ENCODE measurements at places on chromosomes 11 and 22. TPM values are rescaled to one million over a fixed set of nuclear protein-coding genes. Genes with fewer than 3 reads are reported as not detected.

- H3K27ac ChIP-seq, result no peak overlapping the region
- DNase-seq, result no peak
- H3K27me3 ChIP-seq, result no peaks in the 10 kb centered on the region
- H3K4me3 ChIP-seq, result no peak overlapping the region
- H3K36me3 ChIP-seq, result no peaks in the 10 kb centered on the region
- H3K4me1 ChIP-seq, result no peaks in the 10 kb centered on the region
Measured at GRCh38 chr11:46309814-46310259, 32.4 kb downstream of the CREB3L1 start.

- no peak overlapping the region for H3K4me3 ChIP-seq
- H3K27ac ChIP-seq, result no peak overlapping the region
- H3K36me3 ChIP-seq, result no peaks in the 10 kb centered on the region
- no peak for DNase-seq
- no peaks in the 10 kb centered on the region for H3K4me1 ChIP-seq
Measured at GRCh38 chr22:43541462-43542407, 129.9 kb downstream of the MPPED1 start.

DNA sequence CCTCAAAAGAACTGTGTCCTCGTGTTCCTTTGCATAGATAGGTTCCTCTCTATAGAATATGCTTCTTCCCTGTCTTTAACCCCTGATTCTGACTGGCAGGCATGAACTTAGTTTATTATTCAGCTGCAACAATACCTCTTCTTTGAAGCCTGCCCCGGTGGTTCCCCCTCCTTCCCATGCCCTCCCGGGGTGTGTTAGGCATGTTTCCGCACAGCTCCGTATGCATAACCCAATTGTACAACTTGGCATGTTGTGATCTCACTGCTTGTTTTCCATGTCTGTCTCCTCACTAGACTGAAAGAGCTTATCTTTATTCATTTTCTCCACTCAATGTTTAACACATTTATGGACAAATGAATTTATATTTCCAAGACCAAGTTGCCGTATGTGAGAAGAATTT, 72.6 kb downstream of the DEPDC5 start:
- H3K4me1 ChIP-seq, result no peaks in the 10 kb centered on the region
- no peak overlapping the region for H3K4me3 ChIP-seq
- DNase-seq, result no peak
- no peaks in the 10 kb centered on the region for H3K36me3 ChIP-seq
- no peaks in the 10 kb centered on the region for H3K27me3 ChIP-seq
- H3K27ac ChIP-seq, result no peak overlapping the region

DNA sequence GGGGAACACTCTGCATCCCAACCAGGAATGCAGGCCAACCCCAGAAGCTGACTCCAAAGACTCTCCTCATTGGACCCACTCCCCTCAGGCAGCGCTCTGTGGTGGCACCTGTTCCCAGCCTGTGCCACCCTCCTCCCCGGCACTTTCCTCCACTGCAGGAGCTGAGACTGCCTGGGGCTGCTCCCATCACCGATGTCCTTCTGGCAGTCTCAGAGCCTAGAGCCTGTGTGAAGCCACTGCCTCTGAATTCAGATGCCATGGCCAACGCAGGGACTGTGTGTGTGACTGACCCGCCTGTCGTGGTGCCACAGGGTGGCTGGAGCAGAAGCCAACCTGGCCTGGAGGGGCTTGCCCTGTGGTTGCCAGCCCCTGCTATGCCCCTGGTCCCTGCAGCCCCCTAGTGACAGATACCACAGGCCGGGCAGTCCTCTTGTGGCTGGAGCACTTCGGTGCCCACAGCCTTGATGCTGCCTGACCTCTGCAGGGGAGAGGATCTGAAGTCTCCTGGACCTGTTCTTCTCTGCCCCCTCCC, 43.2 kb downstream of the TBX1 start:
- no peaks in the 10 kb centered on the region for H3K27me3 ChIP-seq
- no peak for DNase-seq
- H3K36me3 ChIP-seq, result no peaks in the 10 kb centered on the region
- H3K4me1 ChIP-seq, result peaks cover 10% of the 10 kb centered on the region
- no peak overlapping the region for H3K27ac ChIP-seq

- H3K27me3 ChIP-seq, result no peaks in the 10 kb centered on the region
- no peak for DNase-seq
- H3K4me3 ChIP-seq, result no peak overlapping the region
- H3K27ac ChIP-seq, result no peak overlapping the region
- no peaks in the 10 kb centered on the region for H3K4me1 ChIP-seq
Measured at GRCh38 chr11:92929246-92929645, 40.2 kb upstream of the MTNR1B start.

DNA sequence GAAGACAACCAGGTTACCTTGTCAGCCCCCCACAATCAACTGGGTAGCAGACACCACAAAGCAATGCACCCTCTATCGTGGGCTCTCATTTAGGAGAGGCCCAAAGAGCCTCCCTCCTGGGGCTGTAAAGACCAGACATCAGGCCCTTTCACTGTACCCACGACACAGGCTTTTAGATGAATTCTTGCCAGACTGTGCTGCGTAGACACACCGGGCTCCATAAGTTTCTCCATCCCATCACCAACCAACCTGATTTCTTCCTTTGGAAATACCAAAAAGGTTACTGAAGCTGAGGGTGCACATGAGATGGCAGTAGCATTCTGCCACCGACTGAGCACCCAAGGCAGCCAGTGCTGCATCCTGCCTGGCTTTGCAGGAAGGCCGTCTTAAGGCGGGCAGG, 46.4 kb upstream of the SLC25A1 start:
- no peak overlapping the region for H3K4me3 ChIP-seq
- H3K4me1 ChIP-seq, result no peaks in the 10 kb centered on the region
- no peak overlapping the region for H3K27ac ChIP-seq
- H3K36me3 ChIP-seq, result no peaks in the 10 kb centered on the region
- DNase-seq, result no peak

- no peak overlapping the region for H3K4me3 ChIP-seq
- no peak for DNase-seq
- H3K4me1 ChIP-seq, result no peaks in the 10 kb centered on the region
- H3K27me3 ChIP-seq, result no peaks in the 10 kb centered on the region
Measured at GRCh38 chr22:39994041-39994565, 651 bp upstream of the FAM83F start.

- H3K27me3 ChIP-seq, result no peaks in the 10 kb centered on the region
- H3K36me3 ChIP-seq, result peaks cover 3% of the 10 kb centered on the region
- peaks cover 67% of the 10 kb centered on the region for H3K4me1 ChIP-seq
- no peak overlapping the region for H3K4me3 ChIP-seq
- H3K27ac ChIP-seq, result no peak overlapping the region
Measured at GRCh38 chr11:126357969-126358762, 2.7 kb downstream of the ST3GAL4 start.

GRCh38 chr22:45073064-45073463, 63.3 kb upstream of the PHF21B start:
- H3K27ac ChIP-seq, result peak overlapping the region; percentile 7

- H3K27ac ChIP-seq, result no peak overlapping the region
- H3K4me1 ChIP-seq, result no peaks in the 10 kb centered on the region
- no peaks in the 10 kb centered on the region for H3K36me3 ChIP-seq
- peaks cover 19% of the 10 kb centered on the region for H3K27me3 ChIP-seq
- no peak overlapping the region for H3K4me3 ChIP-seq
Measured at GRCh38 chr11:14082338-14082737, 119.8 kb downstream of the SPON1 start.

DNA sequence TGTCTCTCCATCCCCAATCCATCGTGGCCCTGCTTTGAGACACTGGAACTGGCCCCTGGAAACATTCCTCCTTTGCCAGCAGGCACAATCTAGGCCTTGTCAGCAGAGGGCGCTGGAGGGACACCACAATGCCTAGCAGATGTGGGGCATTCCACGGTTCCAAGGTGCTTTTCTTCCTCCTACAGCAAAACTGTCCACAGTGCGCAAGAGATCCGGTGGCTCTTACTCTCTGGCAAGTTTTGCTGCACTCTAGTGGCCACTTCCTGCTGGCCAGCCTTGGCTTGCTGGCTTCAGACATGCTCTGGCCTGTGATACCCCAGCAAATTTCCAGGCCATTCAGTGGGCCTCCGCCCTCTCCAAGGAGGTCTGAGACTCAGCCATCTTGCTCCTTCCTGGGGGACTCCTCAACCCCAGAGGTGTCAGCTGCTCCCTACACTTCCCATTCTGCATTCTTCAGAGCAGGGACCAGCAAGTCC, 17.1 kb upstream of the RBM4B start:
- no peak overlapping the region for H3K4me3 ChIP-seq
- H3K36me3 ChIP-seq, result no peaks in the 10 kb centered on the region
- no peak overlapping the region for H3K27ac ChIP-seq
- DNase-seq, result peak; percentile 90
- no peaks in the 10 kb centered on the region for H3K27me3 ChIP-seq
- H3K4me1 ChIP-seq, result no peaks in the 10 kb centered on the region

DNA sequence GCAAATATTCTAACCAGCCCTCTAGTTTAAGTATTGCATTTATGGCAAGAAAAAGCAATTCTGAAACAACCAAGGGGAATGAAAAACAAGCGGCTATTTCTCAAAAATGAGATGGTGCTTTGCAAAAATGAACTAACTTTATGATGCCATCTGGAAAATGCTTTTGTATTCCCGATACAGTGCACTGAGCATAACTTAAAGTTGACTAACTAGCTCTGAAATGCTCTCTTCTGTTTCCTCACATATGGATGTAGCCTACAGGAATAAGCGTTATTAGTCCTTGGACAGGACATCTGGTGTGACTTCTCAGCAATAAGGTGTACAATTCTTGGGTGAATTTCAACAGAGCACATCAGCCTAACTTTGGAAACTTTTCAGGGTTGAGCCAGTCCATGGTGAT, 228.2 kb upstream of the DDI1 start:
- no peaks in the 10 kb centered on the region for H3K27me3 ChIP-seq
- H3K27ac ChIP-seq, result no peak overlapping the region
- no peak overlapping the region for H3K4me3 ChIP-seq

DNA sequence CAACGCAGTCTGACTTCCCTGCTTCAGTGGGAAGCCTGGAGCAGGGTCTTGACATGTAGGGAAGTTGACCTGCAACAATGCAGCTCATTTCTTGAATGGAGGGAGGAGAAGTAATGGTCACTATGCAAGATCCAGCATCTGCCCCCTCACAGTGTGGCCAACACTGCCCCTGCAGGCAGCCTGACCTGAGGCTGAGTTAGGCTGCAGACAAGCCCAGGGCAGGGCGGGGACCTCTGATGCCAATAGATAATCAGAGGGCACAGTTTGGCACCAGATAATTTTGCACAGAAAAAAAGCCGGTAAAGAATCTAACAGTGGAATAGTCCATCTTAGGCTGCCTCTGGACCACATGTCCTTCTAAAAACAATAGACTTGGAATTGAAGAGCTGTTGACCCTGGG, 182.3 kb downstream of the DSCAML1 start:
- no peak overlapping the region for H3K27ac ChIP-seq
- DNase-seq, result no peak
- no peaks in the 10 kb centered on the region for H3K36me3 ChIP-seq

GRCh38 chr11:134022748-134023147, 46.1 kb upstream of the JAM3 start:
- no peaks in the 10 kb centered on the region for H3K4me1 ChIP-seq
- no peaks in the 10 kb centered on the region for H3K36me3 ChIP-seq
- DNase-seq, result no peak
- no peak overlapping the region for H3K27ac ChIP-seq

GRCh38 chr22:27424319-27424718, 377.2 kb downstream of the MN1 start:
- peaks cover 20% of the 10 kb centered on the region for H3K4me1 ChIP-seq
- no peaks in the 10 kb centered on the region for H3K36me3 ChIP-seq
- H3K27me3 ChIP-seq, result no peaks in the 10 kb centered on the region
- H3K27ac ChIP-seq, result peak overlapping the region; percentile 23
- DNase-seq, result no peak
- no peak overlapping the region for H3K4me3 ChIP-seq

DNA sequence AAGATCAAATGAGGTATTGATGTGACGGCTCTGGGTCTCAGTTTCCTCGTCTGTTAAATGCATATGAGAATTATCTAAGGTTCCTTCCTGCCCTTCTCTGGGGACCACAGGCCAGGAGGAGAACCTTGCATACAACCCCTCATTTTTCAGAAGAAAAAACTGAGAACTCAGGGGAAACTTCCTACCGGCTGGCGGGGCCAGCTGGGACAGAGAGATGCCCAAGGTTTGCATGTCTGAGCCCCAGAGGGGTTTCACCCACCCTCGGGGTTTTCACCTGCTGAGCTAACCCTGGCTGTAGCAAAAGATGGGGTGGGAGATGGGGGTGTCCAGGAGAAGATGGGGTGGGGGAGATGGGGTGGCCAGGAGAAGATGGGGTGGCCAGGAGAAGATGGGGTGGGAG, 4.3 kb downstream of the TNFRSF13C start:
- H3K36me3 ChIP-seq, result no peaks in the 10 kb centered on the region
- no peak overlapping the region for H3K27ac ChIP-seq
- no peak overlapping the region for H3K4me3 ChIP-seq
- DNase-seq, result no peak
- no peaks in the 10 kb centered on the region for H3K4me1 ChIP-seq

DNA sequence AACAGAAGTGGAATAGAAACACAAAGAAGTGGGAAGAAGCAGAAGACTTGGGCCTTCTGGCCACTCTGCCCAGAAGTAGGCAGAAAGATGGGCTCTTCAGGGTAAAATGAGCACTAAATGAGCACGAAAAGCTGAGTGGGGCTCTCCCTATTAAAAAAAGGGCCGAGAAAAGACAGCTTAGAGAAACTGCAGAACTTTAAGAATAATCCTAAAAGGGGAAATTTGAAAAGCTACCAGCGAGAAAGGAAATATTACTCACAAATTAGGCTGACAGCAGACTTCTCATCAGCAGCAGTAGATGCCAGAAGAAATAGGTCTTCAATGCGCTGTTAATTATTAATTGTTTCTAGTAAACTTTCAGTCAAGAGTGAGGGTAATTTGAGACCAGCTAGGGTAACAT, 78.2 kb downstream of the UVRAG start:
- DNase-seq, result no peak
- no peaks in the 10 kb centered on the region for H3K4me1 ChIP-seq
- no peaks in the 10 kb centered on the region for H3K27me3 ChIP-seq
- 0 out of 2 replicates have a peak, but pooled peaks cover 3% of the 10 kb centered on the region for H3K36me3 ChIP-seq

GRCh38 chr11:121613724-121614123, 161.0 kb upstream of the SORL1-AS1 start:
- H3K36me3 ChIP-seq, result no peaks in the 10 kb centered on the region
- no peaks in the 10 kb centered on the region for H3K4me1 ChIP-seq
- H3K27ac ChIP-seq, result no peak overlapping the region
- no peak overlapping the region for H3K4me3 ChIP-seq

GRCh38 chr11:119626197-119626841, 102.7 kb downstream of the NECTIN1 start:
- no peak for DNase-seq
- H3K4me1 ChIP-seq, result no peaks in the 10 kb centered on the region
- no peak overlapping the region for H3K4me3 ChIP-seq

- no peaks in the 10 kb centered on the region for H3K4me1 ChIP-seq
- DNase-seq, result no peak
- H3K27me3 ChIP-seq, result no peaks in the 10 kb centered on the region
- H3K27ac ChIP-seq, result no peak overlapping the region
- no peak overlapping the region for H3K4me3 ChIP-seq
Measured at GRCh38 chr22:16831257-16831656, 6.0 kb upstream of the XKR3 start.

- H3K27me3 ChIP-seq, result no peaks in the 10 kb centered on the region
- no peak overlapping the region for H3K27ac ChIP-seq
- DNase-seq, result no peak
Measured at GRCh38 chr11:77181799-77182541, 53.9 kb downstream of the MYO7A start.

Gene RTL10
- total RNA-seq, result 26.7 TPM

Gene OR5B3
- total RNA-seq, result not detected

Gene HEPACAM
- not detected for total RNA-seq

Gene PKDREJ
- total RNA-seq, result not detected

Gene SLC16A8
- total RNA-seq, result not detected

Gene INPP5J
- 1.7 TPM for total RNA-seq

Gene NCAPH2
- 55.6 TPM for total RNA-seq

Gene SERHL2
- total RNA-seq, result 1.6 TPM

Gene HSPB2
- not detected for total RNA-seq

Gene ZBED4
- total RNA-seq, result 17.3 TPM

Data from Panc1 (cell line).